ENCODE measurements at places on chromosomes 7 and 10.

DNA sequence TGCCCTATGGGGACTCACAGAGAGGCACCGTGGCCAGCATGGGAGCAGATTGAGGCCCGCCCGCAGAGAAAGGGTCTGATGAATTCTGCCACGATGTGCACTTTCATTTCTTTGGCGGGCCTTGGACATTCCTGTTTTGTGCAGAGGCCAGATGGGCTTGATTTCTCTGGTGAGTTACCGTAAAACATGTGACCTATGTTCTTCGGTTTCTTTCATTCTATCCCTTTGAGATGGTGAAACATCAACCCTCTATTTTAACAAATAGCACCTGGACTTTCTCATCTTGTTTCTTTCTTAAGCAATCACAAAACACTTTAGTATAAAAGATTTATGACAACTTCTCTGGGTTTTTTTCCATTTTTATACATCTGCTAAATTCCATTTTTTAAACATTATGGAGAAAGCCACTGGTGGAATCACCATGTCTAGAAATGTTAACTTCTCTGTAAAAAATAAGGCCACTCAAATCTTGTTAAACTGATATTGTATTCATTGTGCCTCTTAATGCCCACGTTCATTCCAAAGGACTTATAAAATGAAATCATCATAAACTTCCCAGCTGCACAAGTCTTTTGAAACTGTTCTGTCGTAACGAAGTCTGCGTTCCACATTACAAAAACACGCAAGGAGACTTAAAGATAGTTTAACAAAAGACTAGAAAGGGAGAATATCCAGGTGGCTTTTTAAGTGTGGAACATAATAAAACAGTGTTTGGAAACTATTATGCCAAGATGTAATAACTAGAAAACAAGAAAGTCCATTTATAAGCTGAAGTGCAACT is 21.4 kb upstream of the ODAD2 start:
- DNase-seq, result no peak

DNA sequence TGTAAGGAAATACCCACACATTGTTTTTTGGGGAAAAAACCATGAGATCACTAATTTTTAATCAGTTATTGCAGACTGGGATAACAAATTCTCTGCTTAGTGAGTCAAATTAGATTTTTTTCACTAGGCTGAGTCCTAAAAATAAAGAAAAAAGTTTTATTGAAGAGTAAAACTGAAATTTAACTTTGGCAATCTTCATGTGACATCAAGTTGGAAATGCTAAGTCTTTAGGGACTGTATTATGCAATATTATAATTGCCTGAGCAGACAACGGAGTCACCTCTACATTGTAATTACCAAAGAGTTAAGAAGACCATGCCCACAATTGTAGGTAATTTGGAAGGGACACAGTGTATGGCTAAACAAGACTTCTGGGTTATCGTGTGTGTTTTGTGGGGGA is 2.2 kb upstream of the CLEC5A start:
- DNase-seq, result no peak

- DNase-seq, result no peak
Observed at GRCh38 chr7:70887186-70887585, 244.8 kb upstream of the GALNT17 start.

- no peak for DNase-seq
Observed at GRCh38 chr7:30665449-30665848, 16.8 kb downstream of the CRHR2 start.

DNA sequence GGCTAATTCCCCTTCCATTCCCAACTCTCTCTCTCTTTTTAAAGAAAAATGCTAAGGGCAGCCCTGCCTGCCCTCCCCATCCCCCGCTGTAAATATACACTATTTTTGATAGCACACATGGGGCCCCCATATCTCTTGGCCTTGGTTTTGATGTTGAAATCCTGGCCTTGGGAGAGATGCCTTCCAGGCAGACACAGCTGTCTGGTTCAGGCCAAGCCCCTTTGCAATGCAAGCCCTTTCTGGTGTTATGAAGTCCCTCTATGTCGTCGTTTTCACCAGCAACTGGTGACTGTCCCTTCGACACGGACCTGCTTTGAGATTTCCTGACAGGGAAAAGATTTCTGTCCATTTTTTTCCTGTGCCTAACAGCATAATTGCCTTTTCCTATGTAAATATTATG is 3.0 kb downstream of the ADRA2A start:
- no peak for DNase-seq

- no peak for DNase-seq
Observed at GRCh38 chr10:7986851-7987250, 67.6 kb upstream of the GATA3 start.

DNA sequence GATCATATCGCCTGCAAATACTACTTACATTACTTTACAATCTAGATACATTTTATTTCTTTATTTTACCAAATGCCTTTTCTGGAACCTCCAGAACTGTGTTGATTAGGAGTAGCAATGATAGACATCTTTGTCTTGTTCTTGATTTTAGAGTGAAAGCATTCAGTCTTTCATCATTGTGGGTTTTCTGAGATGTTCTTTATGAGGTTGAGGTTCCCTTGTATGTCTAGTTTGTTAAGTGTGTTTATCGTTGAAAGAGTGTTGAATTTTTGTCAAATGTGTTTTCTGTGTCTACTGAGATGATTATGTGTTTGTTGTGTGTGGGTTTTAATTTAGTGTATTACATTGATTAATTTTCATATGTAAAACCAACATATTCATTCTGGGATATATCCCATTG is 17.1 kb downstream of the SEPTIN7 start:
- DNase-seq, result no peak

GRCh38 chr7:28107960-28108359 is 72.6 kb downstream of the JAZF1 start:
- DNase-seq, result no peak

DNA sequence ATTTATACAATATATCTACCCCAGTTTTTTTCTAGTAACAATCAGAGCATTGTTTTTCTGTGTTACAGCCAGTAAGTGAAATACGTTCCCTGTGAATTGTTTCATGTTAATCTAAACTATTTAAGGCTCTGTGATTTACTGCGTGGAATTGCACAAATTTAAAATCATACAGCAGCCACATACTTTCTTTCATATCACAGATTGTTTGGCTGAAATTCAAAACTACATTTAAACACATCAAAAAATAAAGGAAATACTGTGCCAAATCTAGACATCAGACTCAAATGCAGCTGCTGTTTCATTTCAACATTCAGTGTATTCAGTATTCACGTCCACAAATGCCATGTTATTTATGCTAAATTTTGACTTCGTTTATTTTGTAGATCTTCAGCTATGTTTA is 242.6 kb upstream of the HGF start:
- DNase-seq, result no peak

GRCh38 chr10:21728618-21729017 is 194.6 kb downstream of the MLLT10 start:
- DNase-seq, result no peak

DNA sequence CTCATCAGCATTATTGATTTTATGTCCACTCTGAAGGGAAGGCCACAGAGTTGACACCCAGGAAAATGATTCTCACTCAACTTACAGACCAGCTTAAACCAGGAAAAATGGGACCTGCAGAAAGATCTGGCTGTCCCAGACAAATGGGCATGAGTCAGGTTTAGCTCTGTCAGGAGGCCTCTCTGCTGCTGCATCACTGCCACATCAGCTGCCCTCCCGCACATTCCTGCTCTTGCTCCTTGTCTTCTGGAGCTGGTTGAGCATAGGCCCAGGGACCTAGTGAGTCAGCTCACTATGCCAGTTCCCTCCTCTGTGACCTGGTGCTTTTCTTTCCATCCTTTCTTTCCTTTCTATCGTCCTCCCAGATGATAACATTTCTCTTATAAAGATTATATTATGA is 18.8 kb upstream of the SMNDC1 start:
- no peak for DNase-seq

- no peak for DNase-seq
Observed at GRCh38 chr10:90993340-90993739, 72.5 kb upstream of the ANKRD1 start.

GRCh38 chr7:28358423-28358868 is 53.9 kb upstream of the CREB5 start:
- DNase-seq, result no peak

DNA sequence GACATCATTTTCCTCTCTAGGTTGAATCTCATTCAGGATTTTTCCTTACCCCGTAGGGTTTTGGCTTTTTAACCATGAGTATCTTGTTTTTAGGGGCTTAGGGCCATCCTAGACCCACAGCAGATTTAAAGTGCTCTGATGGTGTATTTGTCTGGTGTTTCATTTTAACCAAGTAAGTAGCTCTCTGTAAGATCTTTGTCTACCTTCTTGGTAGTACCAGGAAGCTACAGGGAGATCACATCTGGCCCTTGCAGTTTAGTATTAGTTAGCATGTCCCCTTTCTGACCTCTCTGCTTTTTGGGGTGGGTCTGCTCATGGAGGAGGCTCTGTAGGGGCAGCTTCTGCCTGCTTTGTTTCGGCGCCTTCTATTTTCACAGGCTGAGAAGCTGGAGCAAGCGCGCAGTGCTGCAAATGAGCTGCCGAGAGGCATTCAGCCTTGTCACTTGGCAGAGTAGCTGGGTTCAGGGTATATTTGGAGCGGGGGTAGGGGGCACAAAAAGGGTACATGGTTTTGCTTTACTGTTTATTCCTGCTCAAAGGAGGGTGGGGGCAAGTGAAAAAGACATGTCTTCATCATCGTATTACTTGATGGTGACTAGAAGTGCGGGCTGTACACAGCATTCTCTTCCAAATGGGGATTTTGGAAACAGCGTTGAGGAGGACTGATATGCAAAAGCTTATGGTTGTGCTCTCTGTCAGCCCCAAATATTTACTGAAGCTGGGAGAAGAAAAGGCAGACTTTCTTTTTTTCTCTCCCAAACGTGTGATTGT is 146.3 kb downstream of the CELF2 start:
- DNase-seq, result no peak

DNA sequence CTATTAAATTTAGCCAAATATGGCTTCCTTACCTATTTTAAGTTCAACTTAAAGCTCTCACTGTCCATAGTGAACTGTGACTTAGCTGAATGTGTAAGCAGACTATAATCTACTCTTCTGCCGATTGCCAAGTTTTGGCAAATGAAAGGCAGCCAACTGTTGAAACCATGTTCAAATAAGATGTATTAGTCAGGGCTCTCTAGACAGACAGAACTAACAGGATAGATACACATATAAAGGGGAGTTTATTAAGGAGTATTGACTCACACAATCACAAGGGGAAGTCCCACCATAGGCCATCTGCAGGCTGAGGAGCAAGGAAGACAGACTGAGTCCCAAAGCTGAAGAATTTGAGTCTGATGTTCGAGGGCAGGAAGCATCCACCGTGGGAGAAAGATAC is 837.7 kb upstream of the AUTS2 start:
- DNase-seq, result no peak

- no peak for DNase-seq
Observed at GRCh38 chr7:82548141-82548688, 104.6 kb upstream of the CACNA2D1 start.

- no peak for DNase-seq
Observed at GRCh38 chr10:34775044-34775637, 40.0 kb downstream of the PARD3 start.

GRCh38 chr7:602341-603141 is 82.9 kb upstream of the PDGFA start:
- peak; percentile 74 for DNase-seq

- no peak for DNase-seq
Observed at GRCh38 chr7:103474956-103475355, 28.9 kb upstream of the SLC26A5 start.

DNA sequence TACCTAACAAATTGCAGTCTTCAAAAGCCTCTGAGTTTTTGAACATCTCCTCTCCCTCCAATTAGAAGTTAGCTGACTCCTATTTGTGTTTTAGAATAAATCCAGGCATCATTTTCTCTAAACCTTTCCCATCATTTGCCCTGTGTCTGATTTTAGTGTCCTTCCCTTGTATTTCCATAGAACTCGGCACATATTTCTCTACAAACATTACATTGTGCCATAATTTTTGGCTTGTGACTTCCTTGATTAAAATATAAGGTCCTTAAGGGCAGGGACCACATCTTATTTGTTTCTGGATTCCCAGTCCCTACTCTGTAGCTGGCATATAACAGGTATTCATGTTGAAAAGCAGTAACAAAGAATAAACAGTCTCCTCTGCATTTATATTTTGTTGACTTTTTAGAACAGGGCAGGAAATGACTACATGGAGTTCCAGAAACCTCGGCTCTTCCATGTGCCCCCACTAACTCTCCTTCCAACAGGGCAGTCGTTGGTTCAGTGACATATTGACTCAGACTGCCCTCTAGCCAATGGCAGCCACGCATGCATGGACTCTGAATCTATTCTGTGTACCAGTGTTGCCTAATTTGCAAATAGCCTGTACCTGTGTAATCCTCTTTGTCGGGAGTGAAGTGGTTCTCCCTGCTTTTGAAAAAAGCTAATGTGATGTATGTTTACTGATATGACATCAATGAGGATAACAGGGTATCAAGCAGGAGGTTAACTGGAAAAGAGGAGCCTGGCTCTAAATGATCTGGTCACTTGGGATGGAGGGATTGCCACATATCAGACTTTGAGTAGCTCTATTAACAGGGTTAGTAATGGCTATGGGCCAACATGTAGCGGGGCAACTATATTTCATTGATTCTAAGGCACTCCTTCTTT is 19.8 kb upstream of the CPN1 start:
- no peak for DNase-seq

GRCh38 chr7:901041-901387 is 24.7 kb downstream of the GET4 start:
- no peak for DNase-seq

GRCh38 chr10:28186461-28186860 is 116.4 kb downstream of the MPP7 start:
- no peak for DNase-seq

- no peak for DNase-seq
Observed at GRCh38 chr7:19572566-19572965, 136.3 kb downstream of the POLR1F start.

DNA sequence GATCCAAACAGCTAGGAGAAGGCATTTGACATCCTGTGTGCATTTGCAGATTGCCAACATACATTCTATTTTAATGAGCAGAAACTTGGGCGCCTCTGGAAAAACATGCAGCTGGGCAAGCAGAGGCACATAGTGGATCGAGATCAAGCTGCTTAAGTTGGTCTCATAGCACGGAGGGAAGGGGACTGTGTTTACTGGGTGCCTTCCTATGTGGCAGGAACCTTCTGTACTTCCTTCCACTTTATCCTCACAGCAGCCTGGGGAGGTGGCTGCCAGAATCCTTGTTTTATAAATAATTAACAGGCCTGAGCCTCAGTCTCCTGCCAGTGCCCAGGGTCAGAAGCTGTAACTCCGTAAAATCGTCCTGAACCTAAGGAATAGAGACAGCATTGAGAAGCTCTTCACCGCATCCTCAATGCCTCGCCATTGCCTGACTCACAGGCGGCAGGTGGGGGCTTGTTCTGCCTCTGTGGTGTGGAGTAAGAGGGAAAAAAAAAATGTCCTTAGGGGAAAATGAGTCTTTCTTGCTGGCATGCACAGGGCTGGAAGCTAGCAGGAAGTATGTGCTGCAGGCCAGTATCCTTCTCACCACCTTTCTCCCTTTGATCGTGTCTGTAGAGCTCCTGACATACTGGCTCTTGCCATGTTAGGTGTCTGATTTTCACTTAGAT is 6.2 kb downstream of the VWA2 start:
- DNase-seq, result no peak

GRCh38 chr7:102129636-102130370 is 156.9 kb upstream of the SH2B2 start:
- DNase-seq, result no peak

- no peak for DNase-seq
Observed at GRCh38 chr7:20238754-20239324, 21.7 kb upstream of the MACC1 start.

- DNase-seq, result no peak
Observed at GRCh38 chr10:30467651-30468338, 33.8 kb downstream of the MAP3K8 start.

GRCh38 chr10:11882646-11883375 is 59.7 kb downstream of the PROSER2 start:
- DNase-seq, result no peak

Data from stimulated activated CD4-positive, alpha-beta T cell treated with anti-CD3 and anti-CD28 coated beads, TNF-alpha, amount 100 ng/mL, for 24 hours (primary cell).